ENCODE measurements at places on chromosomes 5 and 9.

DNA sequence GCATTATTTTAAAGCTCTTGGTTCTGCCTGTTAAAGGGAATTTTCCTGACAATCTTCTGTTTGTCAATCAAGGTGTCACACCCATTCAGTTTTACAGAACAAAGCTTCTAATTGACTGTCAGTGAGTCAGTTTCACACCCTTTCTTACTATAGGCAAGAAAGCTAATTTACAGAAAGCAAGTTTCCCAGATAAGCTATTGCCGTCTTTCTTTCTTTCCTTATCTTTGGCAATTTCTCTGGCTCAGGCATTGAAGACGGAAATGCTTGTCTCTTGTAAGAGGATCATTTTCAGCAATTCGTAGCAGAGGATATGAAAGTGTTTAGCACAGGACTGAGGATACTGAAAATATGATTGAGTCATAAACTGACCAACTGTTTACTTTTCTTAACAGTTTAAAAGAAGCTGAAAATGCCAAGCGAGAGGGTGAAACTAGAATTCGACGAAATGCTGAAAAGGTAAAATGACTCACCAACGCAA lies 27.0 kb downstream of the SPINK5 start:
- DNase-seq, result no peak

DNA sequence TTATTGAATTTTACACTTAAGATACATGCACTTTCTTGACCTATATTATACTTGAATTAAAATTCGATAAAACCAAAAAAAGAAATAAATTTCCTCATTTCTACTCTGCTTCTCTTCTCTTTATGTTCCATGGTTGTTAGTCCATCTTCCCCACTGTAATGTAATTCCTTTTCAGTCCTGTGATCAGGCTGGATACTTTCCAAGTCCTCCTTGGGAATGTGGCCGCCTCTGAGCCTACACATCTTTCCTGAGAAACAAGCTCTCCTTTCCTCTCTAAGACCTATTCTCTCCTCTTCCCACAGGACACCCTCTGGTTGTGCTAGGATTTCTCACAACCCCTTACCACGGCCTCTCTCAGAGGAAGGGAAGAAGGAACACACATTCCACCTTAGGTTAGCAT lies 285.1 kb downstream of the DNAH5 start:
- no peak for DNase-seq

GRCh38 chr5:143683459-143683858 lies 128.5 kb upstream of the HMHB1 start:
- DNase-seq, result no peak

DNA sequence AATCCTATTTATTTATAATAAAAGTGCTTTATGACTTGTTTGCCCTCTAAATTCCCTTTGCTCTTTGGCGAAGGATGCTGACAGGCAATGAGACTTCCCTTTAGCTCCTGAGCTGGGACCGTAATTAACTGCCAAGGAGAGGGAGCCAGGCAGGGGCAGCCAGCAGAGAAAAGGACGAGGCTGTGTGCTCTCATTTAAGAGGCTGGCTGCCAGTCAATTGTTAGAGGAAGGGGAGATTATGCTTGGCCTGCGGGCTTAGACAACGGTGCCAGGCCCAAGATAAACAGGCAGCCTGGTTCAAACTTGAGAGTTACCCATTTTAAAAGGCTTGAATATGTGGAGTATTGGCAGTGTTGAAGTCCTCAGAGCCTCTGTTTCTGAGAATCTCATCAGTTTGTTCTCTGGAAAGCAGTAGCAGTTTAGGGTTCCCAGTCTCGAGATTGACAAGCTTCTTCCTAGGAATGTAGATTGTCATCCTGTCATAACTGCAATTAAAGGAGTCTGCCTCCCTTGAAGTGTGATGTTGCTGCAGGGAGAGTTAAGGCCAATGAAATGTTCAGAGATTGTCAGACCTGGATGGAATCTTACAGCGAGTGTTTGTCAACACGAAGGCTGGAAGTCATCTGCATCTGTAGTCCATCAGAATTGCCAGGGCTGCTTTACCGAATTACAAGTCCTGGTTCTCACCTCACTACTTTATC lies 113.2 kb downstream of the JAKMIP2 start:
- no peak for DNase-seq

GRCh38 chr9:4838189-4838546 lies 45.4 kb downstream of the RCL1 start:
- DNase-seq, result no peak

- no peak for DNase-seq
Observed at GRCh38 chr5:23631302-23632045, 124.1 kb downstream of the PRDM9 start.

DNA sequence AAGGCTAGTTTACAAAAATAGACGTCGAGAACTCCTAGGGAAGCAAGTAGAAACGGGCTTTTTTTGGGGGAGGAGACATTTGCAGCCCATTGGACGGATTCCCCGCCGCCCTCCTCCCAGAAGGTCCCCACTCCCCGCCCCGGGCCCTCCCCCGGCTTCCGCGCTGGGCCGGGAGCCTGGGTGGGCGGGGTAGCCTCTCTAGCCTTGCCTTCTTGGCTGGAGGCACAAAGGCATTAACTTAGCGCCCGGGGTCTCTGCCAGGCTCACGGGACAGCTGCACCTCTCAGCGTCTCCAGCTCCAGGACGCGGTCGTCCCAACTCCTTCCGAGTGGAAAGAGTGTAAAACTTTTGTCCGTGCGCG lies at the start of gene DMRTA1:
Gene DMRTA1 (plus strand): TSS at position 236 of the 361 bp plus-strand sequence. CDS start 242 bp downstream, outside the sequence.
- peak; percentile 92 for DNase-seq

GRCh38 chr5:122077366-122078115 lies 518 bp downstream of the LOX start:
- DNase-seq, result peak; percentile 58

- no peak for DNase-seq
Observed at GRCh38 chr9:87499424-87500017, 1.9 kb downstream of the DAPK1 start.

DNA sequence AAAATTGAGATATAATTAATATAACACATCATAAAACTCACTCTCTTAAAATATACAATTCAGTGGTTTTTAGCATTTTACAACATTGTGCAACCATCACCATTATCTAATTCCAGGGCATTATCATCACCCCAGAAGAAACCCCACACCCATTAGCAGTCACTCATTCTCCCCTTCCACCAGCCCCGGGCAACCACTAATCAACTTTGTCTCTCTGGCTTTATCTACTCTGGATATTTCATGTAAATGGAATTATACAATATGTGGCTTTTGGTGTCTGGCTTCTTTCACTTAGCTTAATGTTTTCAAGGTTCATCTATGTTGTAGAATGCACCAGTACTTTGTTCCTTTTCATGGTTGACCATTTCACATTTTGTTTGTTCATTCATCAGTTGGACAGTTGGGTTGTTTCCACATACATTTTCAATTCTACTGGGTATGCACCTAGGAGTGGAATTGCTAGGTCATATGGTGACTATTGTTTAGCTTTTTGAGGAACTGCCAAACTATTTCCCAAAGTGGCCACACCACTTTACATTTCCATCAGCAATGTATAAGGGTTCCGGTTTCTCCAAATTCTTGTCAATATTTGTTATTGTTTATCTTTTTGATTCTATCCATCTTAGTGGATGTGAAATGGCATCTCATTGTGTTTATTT lies 62.4 kb downstream of the MARCHF3 start:
- no peak for DNase-seq

DNA sequence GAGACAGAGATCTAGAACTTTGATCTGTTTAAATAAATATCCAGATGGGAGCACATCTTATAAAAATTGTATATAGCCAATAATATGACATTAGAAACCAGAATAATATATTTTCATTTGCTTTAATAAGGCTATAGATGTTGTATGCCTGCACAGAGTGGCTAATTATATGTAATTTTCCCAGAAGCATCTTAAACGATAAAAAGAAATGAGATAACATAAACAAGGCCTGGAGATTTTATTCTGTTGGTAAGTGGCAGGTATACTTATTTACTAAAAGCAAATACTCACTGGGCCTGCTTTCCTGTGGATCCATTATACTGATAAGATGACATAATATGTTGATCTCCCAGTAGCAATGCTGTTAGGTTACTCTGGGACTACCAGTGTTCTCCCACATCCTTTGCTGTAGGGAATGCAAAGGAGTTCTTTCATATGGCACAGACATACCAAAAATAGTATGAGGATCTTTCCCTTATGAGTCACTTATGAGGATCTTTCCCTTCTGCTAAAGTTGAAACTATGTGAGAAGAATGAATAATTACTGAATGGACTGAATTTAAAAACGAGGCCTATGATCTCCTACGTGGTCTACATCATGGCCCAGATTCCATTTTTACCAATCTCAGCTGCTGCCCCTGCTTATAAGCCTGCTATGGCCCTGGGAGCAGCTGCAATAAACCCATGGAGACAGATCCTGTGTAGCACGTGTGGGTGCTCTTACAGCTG lies 112.1 kb downstream of the NUDT12 start:
- DNase-seq, result no peak

DNA sequence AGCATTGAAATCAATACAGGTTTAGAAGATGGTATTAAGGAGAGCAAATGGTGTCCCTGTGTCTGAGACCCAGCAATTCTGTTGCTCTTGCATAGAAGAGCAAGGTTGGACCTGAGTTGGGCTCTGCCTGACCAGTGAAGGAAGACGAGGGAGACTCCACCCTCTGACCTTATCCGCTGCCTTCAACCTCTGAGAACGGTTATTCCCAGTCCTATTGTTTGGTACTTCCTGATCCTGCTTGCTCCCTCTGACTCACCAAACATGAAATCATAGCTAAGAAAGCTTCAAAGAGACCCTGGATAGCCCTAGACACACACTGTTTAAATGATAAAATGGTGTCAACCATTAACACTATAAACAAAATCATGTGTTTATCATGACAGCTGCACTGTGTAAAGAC lies 218.5 kb downstream of the PLK2 start:
- no peak for DNase-seq
